ENCODE measurements at places on chromosomes 7 and 10.

DNA sequence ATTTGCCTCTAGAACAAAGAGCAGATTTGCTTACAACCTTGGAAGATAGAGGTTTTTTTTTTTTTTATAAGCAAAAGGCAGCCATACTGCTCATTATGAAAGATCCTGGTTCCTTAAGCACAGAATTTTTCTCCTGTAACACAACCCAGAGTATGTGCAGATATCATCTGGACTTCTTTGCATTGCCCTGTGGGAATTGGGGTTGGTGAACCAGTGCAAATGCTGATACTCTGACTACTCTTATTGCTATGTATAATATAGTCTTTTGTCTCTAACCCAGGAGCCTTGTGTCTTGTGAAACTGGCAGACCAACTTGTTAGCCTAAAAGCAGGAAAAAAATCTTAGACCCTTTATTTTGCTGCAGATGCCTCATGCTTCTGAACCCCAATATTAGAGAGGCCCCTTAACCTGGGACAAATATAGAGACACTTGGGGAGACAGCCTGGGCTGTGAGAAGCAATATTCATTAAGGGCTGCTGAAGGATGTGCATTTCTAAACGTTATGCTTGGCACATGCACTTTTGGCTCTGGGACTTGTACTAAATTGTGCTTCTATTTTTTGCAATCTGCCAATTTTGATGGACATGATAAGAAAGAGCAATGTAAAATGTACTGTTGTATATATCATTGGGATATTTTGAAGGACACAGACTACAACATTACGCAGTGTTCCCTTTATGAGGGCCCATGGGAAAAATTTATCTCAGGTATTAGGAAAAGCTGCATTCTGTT lies 78.9 kb downstream of the ANLN start:
- DNase-seq: no peak

- DNase-seq: no peak
These were observed 37.5 kb downstream of the ARHGAP22 start for GRCh38 chr10:48567346-48567745.

- no peak for DNase-seq
These were observed 54.0 kb downstream of the GSDME start for GRCh38 chr7:24703296-24703695.

DNA sequence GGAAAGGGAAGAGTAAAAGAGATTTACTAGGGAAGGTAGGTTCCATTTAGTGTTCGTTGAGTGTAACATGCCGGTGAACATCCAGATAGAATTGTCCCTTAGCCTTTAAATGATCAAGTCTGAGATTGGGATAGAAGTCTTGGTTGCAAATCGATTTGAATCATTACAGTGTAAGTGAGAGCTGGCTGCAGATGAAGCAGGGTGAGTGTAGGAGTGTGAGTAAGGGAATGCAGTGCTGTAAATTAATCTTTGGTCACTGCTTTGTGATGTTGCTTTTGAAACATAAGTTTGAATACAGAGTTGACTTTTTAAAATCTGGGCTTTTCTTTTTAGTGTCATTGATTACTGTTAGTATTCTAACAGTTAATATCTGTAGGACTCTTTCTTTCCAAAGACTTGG lies 16.3 kb downstream of the TPST1 start:
- no peak for DNase-seq

GRCh38 chr7:156942708-156943090 lies 6.8 kb upstream of the NOM1 start:
- DNase-seq: no peak

DNA sequence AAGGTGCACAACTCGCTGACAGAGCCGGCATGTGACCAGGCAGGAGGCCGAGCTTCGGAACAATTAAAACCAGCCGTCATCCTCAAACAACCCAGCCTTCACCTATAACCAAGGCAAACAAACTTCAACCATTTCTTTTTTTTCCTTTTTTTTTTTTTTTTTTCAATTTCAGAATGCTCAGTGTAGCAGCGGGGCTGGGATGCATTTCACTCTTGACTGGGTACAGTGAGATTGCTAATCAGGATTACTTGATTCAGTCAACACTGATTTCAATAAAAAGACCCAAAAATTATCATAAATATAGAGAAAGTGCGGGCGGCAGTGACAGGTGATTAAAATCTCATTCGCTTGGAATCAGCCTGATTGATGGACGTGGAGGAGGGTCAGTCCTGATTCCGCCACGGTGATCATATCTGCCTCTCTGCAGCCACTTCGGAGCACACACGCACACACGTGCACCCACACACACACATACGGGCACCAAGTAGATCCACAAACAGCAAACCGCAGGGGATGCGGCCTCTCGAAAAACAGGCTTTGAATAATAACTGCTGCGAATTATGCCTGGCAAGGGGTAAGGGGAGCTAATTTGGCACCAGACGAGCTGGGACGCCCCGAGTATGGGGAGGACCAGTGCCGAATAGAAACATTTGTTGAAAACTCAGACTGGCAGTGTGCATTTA lies 31.2 kb downstream of the EBF3 start:
- DNase-seq: no peak

DNA sequence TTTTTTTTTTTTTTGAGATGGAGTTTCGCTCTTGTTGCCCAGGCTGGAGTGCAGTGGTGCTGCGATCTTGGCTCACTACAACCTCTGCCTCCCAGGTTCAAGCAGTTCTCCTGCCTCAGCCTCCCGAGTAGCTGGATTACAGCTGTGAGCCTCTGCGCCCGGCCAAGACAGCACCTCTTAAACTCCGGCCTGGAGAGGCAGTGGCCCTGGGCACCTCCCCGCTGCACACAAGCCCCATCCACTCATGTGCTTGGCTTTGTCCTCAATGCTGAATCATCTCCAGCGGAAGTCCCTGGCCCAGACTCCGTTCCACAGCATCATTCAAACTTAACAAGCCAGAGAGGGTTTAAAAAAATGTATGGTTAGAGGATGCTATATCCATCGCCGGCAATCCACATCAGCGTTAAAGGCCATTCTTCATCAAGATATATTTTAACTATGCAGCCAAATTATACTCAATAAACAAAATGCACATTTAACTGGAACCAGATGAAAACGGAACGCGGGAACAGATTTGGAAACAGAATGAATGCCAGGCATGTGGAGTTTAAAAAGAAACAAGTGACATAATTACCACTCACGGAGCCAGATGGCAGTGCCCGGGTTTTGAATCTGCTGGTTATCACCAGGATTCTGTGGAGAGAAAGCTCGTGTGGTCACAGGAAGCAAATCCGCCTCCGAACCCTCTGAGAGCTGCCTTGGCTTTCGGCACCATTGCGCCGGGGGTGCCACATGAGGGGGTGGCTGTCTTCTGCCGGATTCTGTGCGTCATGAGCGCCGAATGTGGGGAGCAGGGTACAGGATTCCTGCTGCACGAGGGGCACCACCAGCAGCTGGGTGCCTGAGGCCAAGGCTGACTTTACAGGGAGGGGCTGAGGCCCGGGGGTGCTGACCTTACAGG lies 45.6 kb upstream of the CFAP46 start:
- no peak for DNase-seq
